Naive thymus-derived CD8-positive, alpha-beta T cell (primary cell): ENCODE measurements at places on chromosomes 4 and X. TPM values are rescaled to one million over a fixed set of nuclear protein-coding genes. Genes with fewer than 3 reads are reported as not detected.

DNA sequence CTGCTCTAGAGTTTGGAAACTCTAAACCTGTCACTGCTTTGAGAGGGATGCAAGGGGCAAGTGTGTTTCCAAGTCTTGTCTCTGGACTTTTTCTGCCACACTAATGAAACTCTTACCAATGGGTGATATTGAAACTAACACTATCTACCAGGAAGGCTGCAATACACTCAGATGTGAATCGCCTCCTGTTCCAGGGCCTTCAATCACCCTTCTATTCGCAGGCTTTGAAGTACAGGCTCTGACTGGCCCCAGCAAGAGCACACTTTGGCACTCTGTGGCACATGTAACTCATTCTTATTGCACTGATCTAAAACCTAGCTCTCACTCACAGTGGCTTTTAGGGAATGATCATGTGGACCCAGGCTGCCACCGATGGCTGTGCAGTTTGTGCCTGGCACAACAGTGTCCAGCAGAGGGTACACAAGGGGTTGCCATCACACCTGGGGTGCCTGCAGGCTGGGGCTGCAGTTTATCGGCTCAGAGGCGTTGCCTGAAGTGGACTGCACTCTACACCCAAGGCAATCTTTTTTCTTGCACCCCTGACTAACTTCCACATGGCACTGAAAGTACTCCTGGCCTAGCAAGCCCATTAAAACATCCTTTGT lies 210.8 kb downstream of the MGST2 start:
- no peak for DNase-seq
- H3K36me3 ChIP-seq = peaks cover 5% of the 10 kb centered on the region
- no peaks in the 10 kb centered on the region for H3K27me3 ChIP-seq
- H3K27ac ChIP-seq = no peak overlapping the region

DNA sequence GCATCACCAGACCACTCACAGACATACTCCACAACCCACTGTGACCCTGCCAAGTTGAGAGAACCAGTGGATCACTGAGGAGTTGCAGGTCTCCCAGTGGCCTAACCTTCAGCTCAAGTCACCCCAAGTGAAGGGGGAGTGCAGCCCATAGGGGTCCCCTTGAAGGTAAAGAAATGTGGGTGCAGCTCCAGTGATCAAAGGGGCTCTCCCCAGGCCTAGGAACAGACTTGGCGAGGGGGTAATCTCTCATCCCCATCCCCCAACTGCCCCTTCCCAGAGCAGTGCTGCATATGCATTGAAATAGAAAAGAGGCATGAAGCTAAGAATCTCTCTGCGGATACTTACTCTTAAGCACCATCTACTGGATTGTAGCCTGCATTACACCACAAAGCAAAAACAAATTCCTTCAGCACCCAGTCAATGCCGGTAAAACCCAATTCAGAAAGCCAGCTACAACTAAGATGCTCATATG lies 27.0 kb downstream of the MAGEE1 start:
- no peak overlapping the region for H3K4me3 ChIP-seq
- no peaks in the 10 kb centered on the region for H3K36me3 ChIP-seq
- no peak overlapping the region for H3K27ac ChIP-seq
- no peak for DNase-seq

DNA sequence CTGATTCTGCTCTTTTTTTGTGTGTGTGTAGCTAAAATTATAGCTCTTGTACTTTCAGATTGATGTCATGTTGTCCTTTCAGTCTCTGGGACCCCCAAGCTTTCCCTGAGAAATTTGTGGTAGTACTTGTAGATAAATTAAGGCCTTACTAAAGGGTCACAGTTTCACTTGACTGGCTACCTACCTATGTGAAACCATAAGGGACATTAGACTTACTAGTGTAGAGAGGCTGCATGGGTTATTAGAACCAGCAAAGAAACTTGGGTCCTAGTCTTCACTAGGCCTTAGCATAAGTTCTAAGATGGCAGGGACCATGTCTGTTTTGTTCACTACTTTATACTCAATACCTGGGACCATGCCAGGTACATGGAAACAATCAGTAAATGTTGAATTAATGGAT lies 21.4 kb downstream of the WDR44 start:
- no peak for DNase-seq
- no peaks in the 10 kb centered on the region for H3K36me3 ChIP-seq
- no peak overlapping the region for H3K27ac ChIP-seq
- no peaks in the 10 kb centered on the region for H3K27me3 ChIP-seq

GRCh38 chr4:186266729-186267456 lies 904 bp downstream of the F11 start:
- no peak overlapping the region for H3K27ac ChIP-seq
- no peak for DNase-seq
- no peaks in the 10 kb centered on the region for H3K4me1 ChIP-seq
- H3K36me3 ChIP-seq = no peaks in the 10 kb centered on the region

GRCh38 chr4:88843067-88843685 lies 145.5 kb upstream of the NAP1L5 start:
- H3K4me3 ChIP-seq = no peak overlapping the region
- no peaks in the 10 kb centered on the region for H3K4me1 ChIP-seq
- no peak for DNase-seq
- H3K27ac ChIP-seq = no peak overlapping the region

Gene TCP11X2
- not detected for total RNA-seq

Gene SOX3
- total RNA-seq = not detected

- no peak overlapping the region for H3K4me3 ChIP-seq
- no peak for DNase-seq
- no peaks in the 10 kb centered on the region for H3K27me3 ChIP-seq
- H3K36me3 ChIP-seq = peaks cover 10% of the 10 kb centered on the region
- H3K27ac ChIP-seq = no peak overlapping the region
- no peaks in the 10 kb centered on the region for H3K4me1 ChIP-seq
Observed at GRCh38 chrX:16654093-16654492, 4.1 kb downstream of the S100G start.

DNA sequence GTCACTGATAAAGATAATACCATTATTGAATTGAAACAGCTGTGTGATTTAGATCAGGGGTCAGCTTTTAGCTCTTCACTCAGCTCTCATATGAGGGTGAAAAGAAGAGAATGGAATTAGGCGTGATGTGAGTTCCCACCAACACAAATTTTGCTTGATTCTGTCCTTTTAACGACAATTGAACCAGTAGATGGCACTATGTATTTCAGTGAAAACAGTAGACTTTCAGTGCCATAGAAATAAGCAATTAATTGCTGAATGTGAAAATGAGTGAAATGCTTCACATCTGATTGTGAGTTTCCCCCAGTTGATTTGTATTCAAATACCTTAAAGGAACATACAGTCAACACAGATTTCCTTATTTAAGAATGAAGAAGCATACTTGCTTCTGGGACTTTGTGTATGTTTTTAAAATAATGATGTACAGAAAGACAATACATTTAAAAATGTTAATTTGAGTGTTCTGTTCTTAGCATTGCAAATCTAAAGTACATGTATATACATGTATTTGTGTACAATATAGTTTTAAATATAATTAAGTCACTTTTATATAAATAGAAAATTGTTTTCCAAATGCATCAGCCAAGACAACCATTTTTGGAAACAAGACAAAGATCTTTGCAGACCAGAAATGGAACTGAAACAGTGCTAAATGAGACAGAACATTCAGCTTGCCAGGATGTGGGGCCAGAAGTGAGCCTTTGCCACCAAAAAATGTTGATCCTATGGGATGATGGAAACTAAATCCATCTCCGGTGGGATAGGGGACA lies 178.8 kb downstream of the SNCA start:
- no peak for DNase-seq
- no peaks in the 10 kb centered on the region for H3K36me3 ChIP-seq
- no peak overlapping the region for H3K27ac ChIP-seq

DNA sequence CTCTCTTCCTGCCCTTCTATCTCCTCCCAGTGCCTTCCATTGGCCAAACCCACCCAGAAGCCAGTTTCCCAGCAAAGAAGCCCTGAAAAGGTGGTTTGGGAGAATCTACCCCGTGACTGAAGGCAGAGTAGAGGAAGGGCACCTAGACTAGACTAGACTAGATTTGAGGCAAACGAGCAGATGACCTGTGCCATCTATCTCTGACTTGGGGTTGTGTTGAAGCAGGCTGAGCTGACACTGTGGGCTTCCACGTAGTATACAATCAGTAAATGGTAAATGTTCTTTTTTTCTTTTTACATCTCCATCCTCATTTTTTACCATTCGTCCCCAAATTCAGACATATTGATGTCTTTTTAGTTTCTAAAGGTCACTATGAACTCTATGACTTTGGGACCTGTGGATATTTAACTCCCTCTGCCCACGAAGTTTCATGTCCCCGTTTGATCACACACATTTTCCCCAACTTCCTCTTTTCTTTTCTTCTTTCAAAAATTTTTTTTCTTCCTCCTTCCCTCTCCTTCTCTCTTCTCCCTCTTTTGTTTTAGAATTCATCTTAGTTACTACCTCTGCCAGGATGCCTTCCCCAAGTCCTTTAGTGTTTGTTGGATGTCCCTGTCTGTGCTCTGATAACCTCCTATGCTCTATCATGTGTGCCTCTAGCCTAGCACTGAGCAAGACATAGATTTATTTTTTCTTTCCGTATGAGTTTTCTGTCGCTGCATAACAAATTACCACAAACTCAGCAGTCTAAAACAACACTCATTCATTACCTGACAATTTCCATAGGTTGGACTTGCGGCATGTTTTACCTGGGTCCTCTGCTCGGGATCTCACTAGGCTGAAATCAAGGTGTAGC lies 6.2 kb upstream of the AFF1 start:
- no peaks in the 10 kb centered on the region for H3K27me3 ChIP-seq
- H3K36me3 ChIP-seq = peaks cover 11% of the 10 kb centered on the region
- H3K4me1 ChIP-seq = peaks cover 3% of the 10 kb centered on the region
- no peak overlapping the region for H3K4me3 ChIP-seq
- H3K27ac ChIP-seq = peak overlapping the region; percentile 65

- H3K4me3 ChIP-seq = no peak overlapping the region
- no peaks in the 10 kb centered on the region for H3K27me3 ChIP-seq
- no peaks in the 10 kb centered on the region for H3K36me3 ChIP-seq
- peaks cover 20% of the 10 kb centered on the region for H3K4me1 ChIP-seq
Observed at GRCh38 chrX:136200466-136200865, 50.7 kb downstream of the MAP7D3 start.

GRCh38 chrX:132748909-132749308 lies 209.5 kb downstream of the HS6ST2 start:
- no peak overlapping the region for H3K27ac ChIP-seq
- no peaks in the 10 kb centered on the region for H3K27me3 ChIP-seq
- no peak overlapping the region for H3K4me3 ChIP-seq
- no peak for DNase-seq

- H3K4me1 ChIP-seq = no peaks in the 10 kb centered on the region
- H3K36me3 ChIP-seq = no peaks in the 10 kb centered on the region
- no peak overlapping the region for H3K4me3 ChIP-seq
- no peak for DNase-seq
- H3K27me3 ChIP-seq = no peaks in the 10 kb centered on the region
- no peak overlapping the region for H3K27ac ChIP-seq
Observed at GRCh38 chrX:925094-925493, 287.4 kb downstream of the CRLF2 start.

GRCh38 chrX:13009844-13010243 lies 34.6 kb downstream of the FAM9C start:
- no peak for DNase-seq
- H3K4me3 ChIP-seq = no peak overlapping the region
- peaks cover 18% of the 10 kb centered on the region for H3K4me1 ChIP-seq
- H3K36me3 ChIP-seq = peaks cover 4% of the 10 kb centered on the region

- peaks cover 3% of the 10 kb centered on the region for H3K27me3 ChIP-seq
- DNase-seq = no peak
- peaks cover 5% of the 10 kb centered on the region for H3K4me1 ChIP-seq
- H3K4me3 ChIP-seq = no peak overlapping the region
Observed at GRCh38 chr4:15885422-15885821, 53.1 kb downstream of the FGFBP1 start.

Gene COL25A1
- total RNA-seq = 1.2 TPM

Gene KLB
- 0.05 TPM for total RNA-seq

- DNase-seq = no peak
- H3K27me3 ChIP-seq = no peaks in the 10 kb centered on the region
- H3K4me1 ChIP-seq = no peaks in the 10 kb centered on the region
- H3K4me3 ChIP-seq = no peak overlapping the region
- no peak overlapping the region for H3K27ac ChIP-seq
Observed at GRCh38 chrX:39716401-39716800, 381.4 kb downstream of the BCOR start.

Gene SORBS2
- total RNA-seq = not detected

DNA sequence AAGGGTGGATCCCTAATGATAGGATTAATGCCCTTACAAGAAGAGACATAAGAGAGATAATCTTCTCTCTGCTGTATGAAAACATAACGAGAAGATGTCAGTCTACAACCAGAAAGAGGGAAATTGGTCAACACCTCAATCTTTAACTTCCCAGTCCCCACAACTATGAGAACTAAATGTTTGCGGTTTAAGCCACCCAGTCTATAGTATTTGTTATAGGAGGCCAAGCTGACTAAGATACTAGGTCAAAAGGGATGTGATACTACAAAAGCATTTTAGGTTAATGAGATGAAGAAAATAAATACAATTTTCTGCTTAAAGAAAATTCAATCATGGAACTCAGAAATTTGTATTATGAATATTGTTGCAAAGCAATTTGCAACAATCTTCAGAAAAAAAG lies 55.4 kb upstream of the LHFPL1 start:
- peaks cover 2% of the 10 kb centered on the region for H3K4me1 ChIP-seq
- H3K27ac ChIP-seq = no peak overlapping the region
- H3K27me3 ChIP-seq = peaks cover 3% of the 10 kb centered on the region
- no peaks in the 10 kb centered on the region for H3K36me3 ChIP-seq
- H3K4me3 ChIP-seq = no peak overlapping the region

DNA sequence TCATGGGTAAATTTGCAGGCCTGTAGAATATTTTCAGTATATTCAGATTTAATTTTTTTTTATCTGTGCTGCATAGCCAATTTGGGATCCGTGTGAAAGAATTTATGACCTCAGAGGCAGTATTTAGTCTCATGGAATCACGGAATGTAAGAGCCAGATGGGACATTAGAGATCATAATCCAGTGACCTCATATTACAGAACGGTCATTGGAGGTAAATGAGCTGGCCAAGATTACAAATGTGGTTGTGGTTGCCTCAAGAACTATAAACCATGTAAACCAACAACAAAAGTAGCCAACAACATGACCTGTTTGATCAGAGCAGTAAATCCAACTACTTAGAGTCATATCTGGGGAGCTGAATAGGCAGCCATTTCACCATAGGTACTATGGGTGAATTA lies 71.6 kb downstream of the AMOT start:
- H3K4me3 ChIP-seq = no peak overlapping the region
- no peaks in the 10 kb centered on the region for H3K4me1 ChIP-seq
- H3K27ac ChIP-seq = no peak overlapping the region
- peaks cover 4% of the 10 kb centered on the region for H3K27me3 ChIP-seq
- no peak for DNase-seq
- H3K36me3 ChIP-seq = no peaks in the 10 kb centered on the region

- no peak overlapping the region for H3K4me3 ChIP-seq
- no peak for DNase-seq
- H3K27ac ChIP-seq = no peak overlapping the region
- peaks cover 9% of the 10 kb centered on the region for H3K27me3 ChIP-seq
- H3K36me3 ChIP-seq = no peaks in the 10 kb centered on the region
Observed at GRCh38 chr4:3812211-3812934, 46.2 kb downstream of the ADRA2C start.

Gene MAGEA3
- total RNA-seq = not detected

Gene JCHAIN
- total RNA-seq = 6.9 TPM
